NCI-H2171 treated with DMSO at 0.1 percent for 48 hours (cell line): ENCODE measurements at places on chromosomes 6 and 20.
A peak's percentile ranks its signal among the peaks of the same experiment; 100 is the strongest.

DNA sequence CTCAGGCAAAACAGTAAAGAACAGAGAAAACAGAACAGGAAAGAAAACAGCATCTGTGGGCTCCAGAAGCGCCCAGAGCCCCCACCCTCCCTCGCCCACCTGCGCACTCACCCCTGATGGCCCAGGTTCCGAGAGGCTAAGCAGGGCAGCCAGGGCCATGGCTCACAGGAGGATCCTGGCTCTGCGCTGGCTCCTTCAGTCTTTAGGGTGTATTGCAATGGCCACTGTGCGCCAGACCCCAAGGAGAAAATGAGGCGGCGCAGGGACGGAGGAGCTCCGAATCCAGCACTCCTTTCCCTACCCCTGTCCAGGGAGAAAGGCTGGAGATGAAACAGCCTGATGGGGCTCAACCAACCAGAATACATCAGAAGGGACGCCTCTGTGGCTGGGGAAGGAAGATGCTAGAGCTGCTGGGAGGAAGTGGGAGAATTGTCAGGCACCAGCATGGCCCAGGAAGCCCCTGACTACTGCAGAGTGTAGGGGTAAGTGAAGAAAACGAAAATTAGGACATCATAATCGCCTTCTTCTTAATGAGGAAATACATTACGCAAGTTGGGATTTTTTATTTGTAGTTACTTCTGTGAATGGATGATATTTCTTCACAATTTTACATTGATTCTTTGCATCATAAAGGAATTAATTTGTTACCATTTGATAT, 49.0 kb downstream of the COL11A2 start:
- DNase-seq = no peak

DNA sequence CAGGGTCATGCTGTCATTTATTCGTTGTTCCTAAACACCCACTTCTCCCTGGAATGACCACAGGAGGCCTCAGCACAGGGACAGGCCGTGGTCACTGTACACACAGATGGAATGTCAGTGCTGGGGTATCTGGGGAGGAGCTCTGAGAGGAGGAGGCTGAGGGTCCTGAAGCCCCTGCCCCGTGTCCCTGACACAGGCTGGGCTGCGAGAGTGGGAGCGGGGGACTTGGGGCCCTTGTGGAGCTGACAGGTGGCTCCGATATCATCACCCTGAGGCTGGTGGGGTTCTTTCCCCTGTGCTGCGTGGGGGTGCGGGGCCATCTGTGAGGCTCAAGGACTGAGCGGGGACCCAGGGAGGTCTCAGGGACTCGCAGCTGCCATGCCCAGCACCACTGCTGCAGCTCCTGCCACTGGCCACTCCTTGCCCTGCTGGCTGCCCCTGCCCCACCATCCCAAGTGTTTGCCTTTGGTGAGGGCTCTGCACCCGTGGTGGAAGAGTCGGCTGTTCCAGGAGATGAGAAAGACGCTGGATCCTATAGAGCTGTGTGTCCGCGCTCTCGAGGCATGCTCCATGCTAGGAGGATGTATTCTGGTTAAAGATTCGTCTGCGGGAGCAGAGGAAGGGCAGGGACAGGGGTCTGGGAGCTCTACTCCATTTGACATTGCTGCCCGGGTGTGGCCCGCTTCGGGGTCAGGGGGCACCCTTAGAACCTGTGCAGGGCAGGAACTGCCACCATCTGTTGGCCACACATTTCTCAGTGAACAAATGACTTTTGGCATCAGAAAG, 18.9 kb downstream of the NPEPL1 start:
- DNase-seq = no peak

- peak; percentile 71 for DNase-seq
Observed at GRCh38 chr6:103122766-103123601, 1729.5 kb downstream of the GRIK2 start.

GRCh38 chr6:70680396-70680795, 12.7 kb downstream of the SMAP1 start:
- DNase-seq = no peak

DNA sequence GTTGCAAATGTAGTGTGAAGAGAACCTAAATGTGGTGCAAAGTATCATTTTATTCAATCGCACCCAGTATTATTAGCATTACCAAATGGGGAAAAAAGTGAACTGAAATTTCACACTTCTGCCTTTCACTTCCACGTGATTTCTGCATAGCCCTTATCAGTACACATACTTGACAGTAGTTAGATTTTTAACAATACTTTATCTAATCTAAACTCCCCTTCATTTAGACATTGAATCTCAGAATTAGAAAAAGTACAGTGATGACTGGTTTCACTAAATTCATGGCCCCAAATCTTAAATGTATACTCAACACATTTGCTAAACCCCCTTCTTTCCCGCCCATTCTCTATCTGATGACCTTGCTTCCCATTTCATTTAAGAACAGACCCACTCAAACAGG, 14.3 kb downstream of the STX7 start:
- DNase-seq = no peak

DNA sequence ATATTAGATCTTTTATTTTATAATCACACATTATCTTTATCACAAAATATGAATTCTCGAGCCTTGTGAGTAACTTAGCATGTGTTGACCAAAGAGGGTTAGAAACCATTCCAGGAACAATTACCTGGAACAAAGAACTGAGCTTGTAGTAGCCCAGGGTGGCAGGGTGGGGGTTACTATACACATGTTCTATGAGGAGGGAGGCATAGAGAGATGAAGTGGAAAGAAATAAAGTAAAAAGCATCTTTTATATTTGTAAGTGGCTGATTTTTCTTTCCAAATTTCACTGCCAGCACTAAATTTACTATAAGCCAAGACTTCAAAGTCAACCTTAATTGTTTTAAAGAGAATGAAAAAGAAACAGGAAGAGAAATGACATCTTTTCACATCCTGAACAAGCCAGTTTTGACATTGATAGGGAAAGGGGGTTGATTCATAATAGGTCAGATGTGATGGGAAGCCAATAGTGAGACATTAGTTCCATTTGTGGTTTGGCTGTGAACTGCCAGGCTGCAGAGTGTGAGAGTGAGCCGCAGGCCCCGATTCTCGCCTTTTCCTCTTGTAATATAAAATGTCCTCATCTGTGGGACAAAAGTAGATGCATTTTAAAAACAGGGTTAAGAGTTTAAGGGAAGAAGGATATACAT, 52.7 kb upstream of the MYB start:
- DNase-seq = no peak

- DNase-seq = peak; percentile 39
Observed at GRCh38 chr20:13200767-13201500, 20.1 kb upstream of the ISM1 start.
